ENCODE measurements at places on chromosomes 4 and X.

DNA sequence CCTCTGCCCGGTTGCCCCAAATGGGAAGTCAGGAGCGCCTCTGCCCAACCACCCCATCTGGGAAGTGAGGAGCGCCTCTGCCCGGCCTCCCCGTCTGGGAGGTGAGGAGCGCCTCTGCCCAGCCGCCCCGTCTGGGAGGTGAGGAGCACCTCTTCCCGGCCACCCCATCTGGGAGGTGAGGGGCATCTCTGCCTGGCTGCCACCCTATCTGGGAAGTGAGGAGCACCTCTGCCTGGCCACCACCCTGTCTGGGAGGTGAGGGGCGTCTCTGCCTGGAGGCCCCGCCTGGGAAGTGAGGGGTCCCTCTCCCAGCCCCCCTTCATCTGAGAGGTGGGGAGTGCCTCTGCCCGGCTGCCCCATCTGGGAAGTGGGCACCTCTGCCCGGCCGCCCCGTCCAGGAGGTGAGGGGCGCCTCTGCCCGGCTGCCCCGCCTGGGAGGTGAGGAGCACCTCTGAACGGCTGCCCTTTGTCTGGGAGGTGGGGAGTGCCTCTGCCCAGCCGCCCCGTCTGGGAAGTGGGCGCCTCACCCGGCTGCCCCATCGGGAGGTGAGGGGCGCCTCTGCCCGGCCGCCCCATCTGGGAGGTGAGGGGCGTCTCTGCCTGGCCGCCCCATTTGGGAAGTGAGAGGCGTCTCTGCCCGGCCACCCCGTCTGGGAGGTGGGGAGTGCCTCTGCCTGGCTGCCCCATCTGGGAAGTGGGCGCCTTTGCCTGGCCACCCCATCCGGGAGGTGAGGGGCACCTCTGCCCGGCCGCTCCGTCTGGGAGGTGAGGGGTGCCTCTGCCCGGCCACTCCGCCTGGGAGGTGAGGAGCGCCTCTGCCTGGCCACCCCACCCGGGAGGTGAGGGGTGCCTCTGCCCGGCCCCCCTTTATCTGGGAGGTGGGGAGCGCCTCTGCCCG is 10.6 kb downstream of the PABPC1L2A start:
- DNase-seq = no peak

- DNase-seq = no peak
Observed at GRCh38 chrX:50198348-50198747, 2.5 kb downstream of the AKAP4 start.

- DNase-seq = no peak
Observed at GRCh38 chrX:41025926-41026701, 59.1 kb upstream of the USP9X start.

DNA sequence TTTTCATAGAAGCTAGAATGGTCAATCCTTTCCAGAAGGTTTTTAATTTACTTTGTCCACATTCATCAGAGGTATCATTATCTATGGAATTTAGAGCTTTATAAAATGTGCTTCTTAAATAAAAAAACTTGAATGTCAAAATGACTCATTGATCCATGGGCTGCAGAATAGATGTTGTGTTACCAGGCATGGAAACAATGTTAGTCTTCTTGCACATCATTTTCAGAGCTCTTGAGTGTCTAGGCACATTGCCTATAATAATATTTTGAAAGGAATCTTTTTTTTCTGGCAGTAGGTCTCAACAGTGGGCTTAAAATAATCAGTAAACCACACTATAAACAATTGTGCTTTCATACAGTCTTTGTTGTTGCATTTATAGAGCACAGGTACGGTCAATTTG is 200.3 kb downstream of the FAT4 start:
- no peak for DNase-seq

DNA sequence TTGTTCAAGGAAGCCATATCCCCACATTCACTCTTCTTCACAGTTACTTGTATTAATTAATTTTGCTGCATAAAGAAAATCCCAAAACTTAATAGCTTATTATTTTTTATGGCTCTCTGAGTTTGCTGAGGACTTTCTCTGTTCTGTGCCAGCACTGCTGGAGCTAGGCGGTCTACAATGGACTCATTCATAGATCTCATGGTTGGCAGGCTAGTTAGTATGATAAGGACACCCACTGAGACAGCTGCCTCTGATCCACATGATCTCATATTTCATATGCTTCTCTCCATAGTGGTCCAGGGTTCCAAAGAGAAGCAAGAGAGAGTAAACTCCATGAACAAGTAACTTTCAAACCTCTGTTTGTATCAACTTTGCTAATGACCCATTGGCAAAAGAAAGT is 170.2 kb downstream of the ADGRA3 start:
- DNase-seq = no peak

DNA sequence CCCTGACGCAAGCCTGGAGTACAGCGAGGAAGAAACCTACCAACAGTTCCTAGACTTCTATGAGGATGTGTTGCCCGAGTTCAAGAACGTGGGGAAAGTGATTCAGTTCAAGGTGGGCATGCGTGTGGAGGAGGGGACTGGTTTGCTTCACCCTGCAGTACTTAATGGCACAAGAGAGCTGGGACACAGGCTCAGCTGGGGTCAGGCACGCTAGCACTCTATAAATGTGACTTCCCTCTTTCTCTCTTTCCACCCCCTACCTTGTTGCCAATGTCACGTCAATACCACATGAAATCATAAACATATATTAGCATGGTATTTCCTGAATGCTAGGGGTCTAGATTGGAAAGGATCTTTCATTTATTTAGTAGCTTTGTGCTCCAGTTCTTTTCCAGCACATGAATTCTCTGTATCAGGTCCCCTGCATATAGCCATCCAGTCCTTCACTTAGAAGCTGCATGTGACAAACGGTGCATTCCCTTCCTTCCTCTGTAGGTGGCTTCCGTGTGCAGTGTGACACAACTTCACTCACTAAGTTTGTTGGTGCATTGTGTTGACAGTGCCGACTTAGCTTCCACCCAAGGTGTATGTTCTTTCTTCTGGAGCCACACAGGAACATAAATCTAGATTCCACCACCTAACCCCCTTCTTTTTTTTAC is 25.6 kb downstream of the ZRSR2 start:
- no peak for DNase-seq

- DNase-seq = no peak
Observed at GRCh38 chrX:78555401-78555980, 103.6 kb downstream of the RTL3 start.

GRCh38 chr4:173301518-173302201 is 32.5 kb downstream of the HMGB2 start:
- DNase-seq = no peak

- no peak for DNase-seq
Observed at GRCh38 chr4:11399461-11399971, 29.2 kb downstream of the HS3ST1 start.
